ENCODE measurements at places on chromosomes 4 and X.

DNA sequence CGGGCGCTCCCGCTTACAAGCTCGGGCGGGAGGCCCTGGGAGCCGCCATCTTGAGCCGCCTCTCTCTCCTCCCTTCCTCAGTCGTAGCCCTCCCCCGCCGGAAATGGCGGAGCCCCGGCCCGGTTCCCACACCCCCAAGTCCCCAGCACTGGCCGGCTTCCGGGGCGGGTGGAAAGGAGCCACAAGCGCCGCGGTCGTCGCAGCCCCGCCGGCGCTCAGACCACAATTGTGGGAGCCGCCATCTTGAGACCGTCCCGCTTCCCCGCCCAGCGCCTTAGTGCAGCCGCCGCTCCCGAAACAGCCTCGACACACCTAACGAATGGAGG, 531 bp downstream of the HCFC1 start:
- peak; percentile 38 for DNase-seq

GRCh38 chrX:134457708-134458107, 2.3 kb upstream of the HPRT1 start:
- DNase-seq = no peak

DNA sequence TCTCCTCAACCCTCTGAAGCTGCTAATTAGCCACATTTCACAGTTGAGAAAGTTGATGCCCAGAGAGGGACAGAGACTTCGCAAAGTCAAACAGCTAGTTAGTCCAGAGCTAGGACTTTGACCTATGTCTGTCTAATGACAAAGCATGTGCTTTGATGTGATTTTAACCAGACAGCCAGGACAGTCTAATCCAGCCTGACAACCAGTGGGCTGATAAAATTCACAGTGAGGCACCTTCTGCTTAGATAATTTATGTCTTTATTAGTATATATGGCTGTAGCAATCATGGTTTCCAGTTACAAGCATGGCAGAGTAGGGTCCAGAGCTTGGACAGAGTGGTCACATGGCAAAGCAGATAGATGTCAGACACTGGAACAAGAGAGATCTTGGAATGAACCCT, 133.6 kb upstream of the C1QTNF7 start:
- DNase-seq = no peak

- no peak for DNase-seq
Observed at GRCh38 chr4:15552557-15553362, 83.1 kb downstream of the CC2D2A start.

- no peak for DNase-seq
Observed at GRCh38 chrX:150982235-150982787, 824 bp upstream of the HMGB3 start.

DNA sequence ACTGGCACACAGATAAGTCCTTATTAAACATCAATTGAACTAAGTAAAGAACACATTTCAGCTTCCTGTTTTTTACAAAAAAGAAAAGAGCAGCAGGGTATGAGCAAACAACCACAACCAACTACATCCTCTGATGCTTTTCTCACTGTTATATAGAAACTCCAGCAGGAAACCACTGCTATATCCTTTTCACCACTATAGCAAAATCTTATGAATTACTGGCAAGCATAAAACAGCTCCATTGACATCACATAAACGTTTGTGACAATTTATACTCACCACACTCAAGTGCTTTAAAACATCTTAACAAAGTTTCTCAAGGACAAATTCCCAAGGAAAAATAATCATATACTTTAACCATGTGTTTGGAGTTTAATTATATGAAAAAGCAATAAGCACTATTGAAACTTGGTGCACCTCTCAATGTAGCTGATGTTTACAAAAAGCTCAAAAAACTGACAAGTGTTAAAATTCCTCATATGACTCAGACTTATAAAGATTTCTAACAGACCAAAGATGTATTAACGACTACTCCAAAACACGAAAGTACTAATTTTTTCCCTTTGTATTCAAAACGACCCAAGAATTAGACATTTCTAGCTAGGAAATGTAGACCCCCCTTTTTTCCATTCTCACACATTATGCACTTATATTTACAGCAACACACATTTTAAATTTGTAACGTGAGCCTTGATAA, 12.9 kb downstream of the GPRIN3 start:
- no peak for DNase-seq

- DNase-seq = no peak
Observed at GRCh38 chr4:29081234-29081955, 1638.8 kb upstream of the PCDH7 start.

DNA sequence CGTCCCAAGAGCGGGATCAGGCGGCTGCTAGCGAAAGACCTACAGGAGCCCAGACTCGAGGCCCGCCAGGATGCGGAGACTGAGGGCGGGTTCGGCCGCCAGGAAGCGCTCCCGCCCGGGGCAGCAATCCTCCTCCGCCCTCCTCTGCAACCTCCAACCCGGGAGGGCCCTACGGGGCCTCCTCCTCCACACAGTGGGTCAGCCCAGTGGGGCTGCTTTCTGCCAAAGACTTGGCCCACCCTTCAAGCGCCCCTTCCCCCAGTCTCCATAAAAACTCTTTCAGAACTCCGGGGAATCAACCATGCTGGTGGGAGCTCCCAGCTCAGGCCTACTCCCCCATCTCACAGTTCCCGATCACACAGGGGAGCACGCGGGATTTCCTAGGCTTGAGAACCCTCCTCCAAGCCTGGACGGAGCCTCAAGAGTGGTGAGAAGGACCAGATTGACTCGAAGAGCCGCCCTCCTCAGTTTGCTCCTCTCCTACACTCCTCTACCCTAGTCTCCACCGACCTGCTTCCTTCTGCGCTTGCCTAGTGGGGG, 77.5 kb downstream of the RLIM start:
- DNase-seq = no peak

DNA sequence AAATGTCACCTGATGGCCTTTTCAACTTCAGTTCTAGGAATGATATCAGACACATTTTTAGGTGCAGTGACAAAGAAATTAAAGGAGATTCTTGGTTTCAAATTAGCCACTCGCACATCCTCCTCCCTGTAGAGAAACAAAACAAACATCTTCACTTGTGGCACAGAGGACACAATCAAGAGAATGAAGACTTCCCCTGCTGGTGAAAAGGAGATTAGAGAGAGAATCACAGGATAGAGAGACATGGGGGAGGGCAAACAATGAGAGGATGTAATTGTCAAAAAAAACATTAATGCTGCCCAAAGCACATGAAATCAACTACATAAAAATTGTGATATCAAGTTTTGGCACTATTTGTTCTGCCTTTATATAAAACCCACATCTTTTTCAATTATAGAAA, 34.5 kb downstream of the ACE2 start:
- no peak for DNase-seq

GRCh38 chrX:13763489-13763888, 28.9 kb downstream of the OFD1 start:
- DNase-seq = no peak

GRCh38 chrX:148672517-148672916, 172.1 kb downstream of the AFF2 start:
- no peak for DNase-seq

GRCh38 chr4:94577136-94577535, 125.4 kb downstream of the PDLIM5 start:
- DNase-seq = no peak

DNA sequence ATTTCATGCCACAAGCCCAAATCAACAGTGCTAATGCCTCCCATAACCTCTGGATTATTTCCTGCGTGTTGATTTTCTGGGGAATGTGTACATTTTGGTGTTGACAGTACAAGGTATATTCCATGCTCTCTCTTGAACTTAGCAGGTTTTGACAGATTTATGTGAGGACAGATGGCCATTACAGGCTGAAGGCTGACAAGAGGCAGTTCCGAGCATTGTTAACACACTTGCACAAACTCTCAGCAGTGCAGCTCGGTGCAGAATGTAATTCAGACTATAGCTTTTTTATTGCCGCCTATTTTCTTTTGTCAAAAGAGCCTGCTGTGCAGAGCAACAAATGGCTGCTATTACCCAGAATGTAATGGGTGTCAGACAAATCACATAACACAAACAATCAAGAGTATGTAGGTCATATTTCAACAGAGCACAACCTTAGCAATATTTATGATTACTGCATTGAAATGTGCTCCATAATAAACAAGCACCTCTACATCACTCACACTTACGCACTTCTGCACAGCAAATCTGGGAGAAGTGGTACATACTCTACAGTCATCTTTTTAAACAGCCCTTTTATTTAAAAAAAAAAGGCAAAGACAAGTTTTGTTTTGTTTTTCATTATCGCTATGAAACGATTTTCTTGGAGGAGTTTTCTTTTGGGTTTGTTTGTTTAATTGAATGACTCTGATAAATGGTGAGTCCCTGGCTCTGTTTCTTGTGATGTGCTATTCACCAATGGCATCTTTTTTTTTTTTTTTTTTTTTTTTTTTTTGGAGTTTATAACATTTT, 71.6 kb downstream of the PPARGC1A start:
- no peak for DNase-seq

- no peak for DNase-seq
Observed at GRCh38 chrX:38318606-38319005, 8.7 kb downstream of the RPGR start.

DNA sequence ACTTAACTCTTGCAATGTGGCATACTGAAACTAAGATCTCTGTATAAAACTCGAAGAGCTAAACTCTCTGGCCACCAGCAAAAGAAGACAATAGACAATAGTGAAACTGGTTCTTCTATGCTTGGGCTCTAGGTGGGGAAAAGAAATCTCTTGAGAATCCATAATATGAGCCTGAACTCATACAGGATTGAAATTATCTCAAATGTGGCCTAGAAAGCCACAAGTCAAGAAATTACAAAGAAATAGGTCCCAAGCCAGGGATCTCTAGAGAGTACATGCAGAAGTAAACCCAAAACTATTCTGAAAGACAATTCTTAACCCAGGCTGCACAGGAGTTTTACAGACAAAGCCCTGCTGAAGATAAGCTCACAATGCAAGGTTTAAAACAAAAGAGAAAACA, 127.4 kb downstream of the ANAPC10 start:
- DNase-seq = no peak

GRCh38 chrX:106171293-106171820, 3.3 kb downstream of the PWWP3B start:
- DNase-seq = no peak

DNA sequence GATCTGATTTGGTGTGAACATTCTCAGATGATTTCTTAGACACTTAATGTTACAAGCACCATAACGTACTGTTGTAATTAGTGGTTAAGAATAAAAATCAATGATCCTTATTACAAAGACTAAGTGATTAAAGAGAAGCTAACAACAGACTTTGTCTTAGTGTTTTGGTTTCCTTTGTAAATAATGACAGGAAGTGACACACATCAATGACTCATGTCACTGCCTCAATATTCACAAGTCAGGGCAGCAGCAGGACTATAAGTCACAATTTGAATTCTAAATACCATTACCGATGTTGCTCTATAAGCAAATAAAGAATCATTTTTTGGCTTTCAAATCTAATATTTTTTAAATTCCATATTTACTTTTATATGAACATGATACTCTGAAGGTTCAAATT, 115.8 kb upstream of the FAT4 start:
- no peak for DNase-seq

GRCh38 chr4:139734201-139734874, 68.7 kb downstream of the MGST2 start:
- peak; percentile 35 for DNase-seq

- DNase-seq = no peak
Observed at GRCh38 chr4:85565761-85566480, 91.0 kb downstream of the ARHGAP24 start.

DNA sequence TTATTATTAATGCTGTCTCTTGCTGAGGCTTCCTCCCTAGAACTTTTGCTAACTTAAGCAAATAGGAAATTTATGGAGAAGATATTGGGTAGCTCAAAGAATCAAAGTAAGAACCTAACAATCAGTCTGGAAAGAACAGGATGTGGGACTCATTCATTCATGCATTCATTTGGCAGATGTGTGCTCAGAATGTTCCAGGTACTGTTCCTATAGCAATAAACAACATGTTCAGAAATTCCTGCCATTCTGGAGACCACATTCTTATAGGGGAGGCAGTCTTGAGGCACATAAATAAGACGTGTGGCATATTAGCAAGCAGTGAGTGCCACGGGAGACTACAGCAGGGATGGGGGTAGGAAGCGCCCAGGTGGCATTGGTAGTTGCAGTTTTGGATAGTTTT, 5.0 kb downstream of the GRK4 start:
- DNase-seq = no peak

DNA sequence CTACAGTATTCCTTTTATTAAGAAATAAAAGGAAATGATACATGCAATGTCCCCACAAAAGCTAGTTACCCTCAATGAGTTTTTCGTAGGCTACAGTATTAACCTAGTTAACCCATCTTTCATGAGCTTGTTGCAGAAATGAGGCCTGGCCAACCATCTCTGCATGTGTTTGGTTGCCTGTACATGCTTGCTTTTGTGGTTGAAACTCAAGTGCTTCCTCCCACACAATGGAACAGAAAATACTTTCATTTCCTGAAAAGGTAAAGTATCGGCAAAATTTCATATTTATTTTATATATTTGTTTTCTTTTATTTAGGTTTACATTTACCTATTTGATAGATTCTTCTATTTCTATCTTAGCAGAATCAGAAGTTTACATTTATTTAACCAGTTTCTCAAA, 214.6 kb upstream of the FAM241A start:
- no peak for DNase-seq

DNA sequence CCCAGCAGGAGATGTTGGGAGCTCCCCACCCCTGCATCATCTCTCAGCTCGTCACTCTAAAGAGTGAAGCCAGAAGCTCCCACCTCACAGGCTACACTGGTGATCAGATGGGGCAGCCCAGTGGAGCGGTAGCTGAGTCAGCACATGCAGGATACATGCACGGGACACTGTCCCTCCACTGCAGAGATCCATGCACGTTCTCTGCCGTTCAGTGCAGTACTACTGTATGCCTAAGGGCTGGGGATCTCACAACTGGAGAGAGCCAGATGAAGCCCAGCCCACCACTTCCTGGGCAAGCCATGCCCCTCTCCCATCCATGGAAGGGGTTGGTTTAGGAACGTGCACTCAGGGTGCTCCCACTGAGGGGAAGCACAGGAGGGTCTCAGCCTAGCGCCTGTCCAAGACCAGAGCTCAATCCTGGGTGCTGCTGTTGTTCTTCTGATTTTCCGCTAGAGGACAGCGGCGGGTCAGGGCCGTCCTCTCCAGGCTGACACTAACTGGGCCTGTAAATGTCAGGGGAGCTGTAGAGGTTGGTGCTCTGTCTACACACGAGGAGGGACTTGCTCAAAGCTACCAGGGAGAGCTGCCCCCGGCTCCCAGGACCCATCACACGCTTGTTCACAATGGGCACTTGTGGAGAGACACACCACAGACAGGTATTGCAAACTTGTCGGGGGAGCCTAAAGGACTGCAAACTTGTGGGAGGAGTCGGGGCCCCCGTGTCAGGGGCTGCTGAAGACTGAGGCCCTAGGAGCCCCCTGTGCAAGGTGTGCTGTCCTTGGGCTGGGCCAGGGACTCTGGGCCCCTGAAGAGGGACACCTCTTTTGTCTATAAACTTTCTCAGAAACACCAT, 18.2 kb upstream of the ABLIM2 start:
- no peak for DNase-seq

- DNase-seq = no peak
Observed at GRCh38 chr4:53505947-53506346, 85.3 kb downstream of the LNX1 start.

GRCh38 chr4:18882468-18882867, 860.9 kb upstream of the LCORL start:
- DNase-seq = no peak

GRCh38 chrX:140050906-140051305, 85.6 kb upstream of the CXorf66 start:
- no peak for DNase-seq

All from AG09309 (cell line).